Caki2 (cell line): ENCODE measurements at places on chromosomes 3 and 15. TPM values are rescaled to one million over a fixed set of nuclear protein-coding genes. Genes with fewer than 3 reads are reported as not detected.

Gene ZMYND10
- 3.3 and 10.8 TPM in 2 replicates for total RNA-seq

Gene ZFYVE19
- 88.7 and 100 TPM in 2 replicates for total RNA-seq

GRCh38 chr3:130014526-130014925 lies 40.0 kb downstream of the TRH start:
- no peak for DNase-seq

DNA sequence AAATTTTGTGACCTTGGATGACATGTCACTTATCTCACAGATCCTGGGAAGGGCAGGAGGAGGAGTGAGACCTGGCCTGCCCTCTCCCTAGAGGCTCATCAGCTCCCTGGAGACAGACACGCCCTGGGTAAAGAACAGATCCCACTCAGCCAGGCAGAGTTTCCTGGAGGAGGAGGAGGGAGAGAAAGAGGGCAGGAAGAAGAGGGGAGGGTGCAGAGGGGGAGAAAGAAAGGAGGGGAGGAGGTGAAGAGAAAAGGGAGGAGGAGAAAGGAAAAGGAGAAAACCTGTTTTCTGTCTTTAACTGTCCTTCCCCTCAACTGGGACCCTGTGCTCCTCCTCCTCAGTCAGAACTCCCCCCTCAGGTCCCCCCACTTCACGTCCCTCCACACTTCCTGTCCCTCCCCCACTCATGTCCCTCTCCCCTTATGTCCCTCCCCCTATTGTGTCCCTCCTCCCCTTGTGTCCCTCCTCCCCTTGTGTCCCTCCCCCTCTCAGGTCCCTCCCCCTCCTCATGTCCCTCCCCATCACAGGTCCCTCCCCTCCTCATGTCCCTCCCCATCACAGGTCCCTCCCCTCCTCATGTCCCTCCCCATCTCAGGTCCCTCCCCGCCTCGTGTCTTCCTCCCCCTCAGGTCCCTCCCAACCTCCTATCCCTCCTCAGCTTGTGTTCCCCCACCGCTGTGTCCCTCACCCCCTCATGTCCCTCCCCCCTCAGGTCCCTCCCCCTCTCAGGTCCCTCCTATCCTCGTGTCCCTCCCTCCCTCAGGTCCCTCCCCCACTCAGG lies 52.3 kb upstream of the CGNL1 start:
- DNase-seq = peak; percentile 94

GRCh38 chr3:16464511-16465148 lies 48.9 kb downstream of the RFTN1 start:
- no peak for DNase-seq
